ENCODE measurements at places on chromosomes 2 and 18.

DNA sequence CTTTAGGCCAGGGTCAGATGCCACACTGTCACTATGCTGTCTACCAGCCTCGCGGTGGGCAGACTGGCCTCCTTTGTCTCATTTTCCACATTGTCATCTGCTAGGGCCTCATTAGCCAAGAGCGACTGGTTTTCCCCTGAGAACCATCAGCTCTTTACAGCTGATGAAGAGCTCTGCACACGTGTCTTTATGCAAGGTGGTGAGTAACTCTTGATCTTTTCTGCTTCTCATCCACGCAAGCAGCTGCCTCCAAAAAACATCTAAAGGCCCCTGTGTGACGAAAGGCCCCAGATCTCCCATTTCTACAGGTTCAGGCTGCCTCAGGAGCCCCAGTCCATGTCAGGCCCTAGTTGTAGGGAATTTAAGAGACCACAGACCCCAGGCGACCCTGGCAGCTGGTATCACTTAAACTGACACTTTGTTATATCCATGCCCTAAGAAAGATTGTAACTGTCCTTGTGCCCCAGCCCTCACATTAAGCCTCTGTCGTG, 52.9 kb downstream of the DPYSL5 start:
- no peak for DNase-seq

DNA sequence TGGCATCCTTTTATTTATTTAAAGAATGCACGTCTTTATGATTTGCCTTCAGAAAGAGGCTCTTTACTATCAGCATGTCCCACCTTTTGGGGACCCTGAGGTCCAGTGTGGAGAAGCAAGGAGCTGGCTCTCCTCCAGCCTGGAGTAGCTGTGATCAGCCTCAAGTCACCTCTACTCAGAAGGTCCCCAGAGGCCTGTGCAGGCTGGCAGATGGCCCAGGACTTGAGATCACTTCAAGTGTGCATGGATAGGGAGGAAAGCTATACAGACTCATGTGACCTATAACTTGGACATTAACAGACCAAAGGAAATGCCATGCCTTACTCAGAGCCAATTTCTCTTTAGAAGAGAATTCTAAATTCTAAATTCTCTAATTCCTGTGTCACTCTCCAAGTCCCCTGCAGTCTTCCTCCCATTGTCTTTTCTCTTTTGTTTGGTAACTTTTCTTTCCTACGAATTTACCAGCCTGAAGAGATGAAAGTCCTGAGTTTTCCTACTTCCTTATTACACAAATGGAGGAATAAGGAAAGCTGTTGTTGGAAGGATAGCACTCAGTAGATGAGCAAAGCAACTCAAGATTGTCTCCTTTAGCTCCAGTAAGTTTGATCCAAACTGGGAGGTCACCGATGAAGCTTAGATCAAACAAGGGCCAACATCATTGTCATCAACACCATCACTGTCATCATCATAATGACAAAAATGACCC, 163.9 kb downstream of the GFPT1 start:
- peak; percentile 56 for DNase-seq

- no peak for DNase-seq
Observed at GRCh38 chr2:43305517-43305916, 79.1 kb upstream of the ZFP36L2 start.

- DNase-seq: no peak
Observed at GRCh38 chr2:127640082-127641072, 5.6 kb upstream of the GPR17 start.

DNA sequence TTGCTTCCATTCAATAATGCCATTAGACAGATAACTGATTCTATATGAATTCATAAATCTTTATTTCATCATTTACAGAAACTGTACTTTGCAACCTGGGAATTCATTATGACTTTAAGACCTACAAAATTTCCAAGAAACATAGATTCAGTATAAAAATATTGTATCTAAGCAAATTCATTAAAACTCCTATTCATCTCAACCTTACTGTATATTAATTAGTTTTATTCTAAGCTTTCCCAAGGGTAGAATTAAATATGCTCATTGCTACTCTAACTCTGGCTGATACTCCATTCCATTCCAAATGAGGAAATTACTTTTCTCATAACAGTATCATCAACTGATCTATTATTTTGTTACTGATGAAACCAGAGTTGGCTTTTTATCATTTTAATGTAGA, 473.0 kb upstream of the LRRTM4 start:
- no peak for DNase-seq

DNA sequence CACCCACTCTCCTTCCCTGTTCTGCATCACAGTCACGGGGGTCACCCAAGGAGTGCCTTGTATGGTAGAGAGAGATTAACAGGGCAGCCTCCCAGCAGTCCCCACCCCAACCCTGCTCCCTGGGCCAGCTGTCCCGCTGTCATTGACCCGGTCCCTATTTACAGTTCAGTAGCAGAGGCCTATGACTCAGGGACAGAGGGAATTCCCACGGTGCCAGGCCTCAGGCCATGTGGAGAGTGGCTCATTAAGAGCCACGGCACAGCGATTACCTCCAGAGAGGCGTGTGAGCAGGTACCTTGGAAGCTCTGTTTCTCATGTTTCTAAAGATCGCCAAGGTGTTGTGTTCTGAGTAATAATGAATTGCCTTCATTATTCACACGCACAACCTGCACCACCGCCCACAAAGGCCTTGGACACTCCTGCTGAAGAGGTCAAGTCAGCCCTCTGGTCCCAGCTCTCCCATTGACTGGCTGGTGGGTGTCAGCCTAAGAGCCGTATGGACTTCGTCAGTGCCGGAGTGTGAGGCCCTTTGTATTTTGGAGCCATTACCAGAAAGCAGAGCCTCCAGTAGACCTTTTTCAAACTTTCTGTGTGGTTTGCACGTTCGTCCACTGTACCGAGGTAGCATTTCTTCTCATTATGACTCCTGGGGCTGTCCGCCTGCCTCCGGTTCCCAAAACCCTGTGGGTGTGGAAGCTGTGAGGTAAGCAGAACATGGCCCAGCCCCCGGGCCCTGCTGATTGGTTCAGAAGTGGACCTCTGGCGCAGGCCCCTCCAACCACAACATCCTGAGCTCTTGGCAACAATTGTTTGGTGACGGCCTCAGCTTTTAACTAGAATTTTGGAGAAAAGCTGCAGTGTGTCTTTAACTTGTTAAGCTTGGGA, 47.0 kb downstream of the SERTAD2 start:
- no peak for DNase-seq

DNA sequence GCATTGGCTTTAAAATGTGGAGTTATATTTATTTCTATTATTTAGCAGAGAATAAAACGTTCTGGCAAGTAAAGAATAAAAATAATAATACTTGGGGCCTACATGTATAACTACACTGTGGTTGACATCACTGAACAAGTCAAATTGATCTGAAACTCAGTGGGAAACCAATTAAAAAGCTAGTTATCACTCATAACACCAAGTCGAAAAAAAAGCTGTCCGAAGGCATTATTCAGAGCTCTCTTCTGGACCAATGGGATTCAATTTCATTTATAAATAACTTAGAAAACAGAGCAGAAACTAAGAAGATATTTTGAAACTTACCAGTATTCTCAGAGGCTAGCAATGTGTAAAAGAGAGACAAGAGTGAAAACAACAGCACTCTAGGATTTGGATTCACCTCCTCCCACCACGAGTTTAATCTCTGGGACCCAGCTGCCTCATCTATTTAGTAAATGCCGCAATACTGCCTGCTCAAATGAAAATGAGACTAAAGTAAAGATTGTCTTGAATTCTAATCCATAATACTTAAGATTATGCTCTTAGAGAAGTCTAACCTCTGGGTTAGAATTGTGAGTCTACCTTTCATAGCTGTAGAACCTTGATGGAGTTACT, 128.4 kb downstream of the NBAS start:
- DNase-seq: no peak

GRCh38 chr18:58044370-58045241, 580 bp downstream of the NEDD4L start:
- no peak for DNase-seq

DNA sequence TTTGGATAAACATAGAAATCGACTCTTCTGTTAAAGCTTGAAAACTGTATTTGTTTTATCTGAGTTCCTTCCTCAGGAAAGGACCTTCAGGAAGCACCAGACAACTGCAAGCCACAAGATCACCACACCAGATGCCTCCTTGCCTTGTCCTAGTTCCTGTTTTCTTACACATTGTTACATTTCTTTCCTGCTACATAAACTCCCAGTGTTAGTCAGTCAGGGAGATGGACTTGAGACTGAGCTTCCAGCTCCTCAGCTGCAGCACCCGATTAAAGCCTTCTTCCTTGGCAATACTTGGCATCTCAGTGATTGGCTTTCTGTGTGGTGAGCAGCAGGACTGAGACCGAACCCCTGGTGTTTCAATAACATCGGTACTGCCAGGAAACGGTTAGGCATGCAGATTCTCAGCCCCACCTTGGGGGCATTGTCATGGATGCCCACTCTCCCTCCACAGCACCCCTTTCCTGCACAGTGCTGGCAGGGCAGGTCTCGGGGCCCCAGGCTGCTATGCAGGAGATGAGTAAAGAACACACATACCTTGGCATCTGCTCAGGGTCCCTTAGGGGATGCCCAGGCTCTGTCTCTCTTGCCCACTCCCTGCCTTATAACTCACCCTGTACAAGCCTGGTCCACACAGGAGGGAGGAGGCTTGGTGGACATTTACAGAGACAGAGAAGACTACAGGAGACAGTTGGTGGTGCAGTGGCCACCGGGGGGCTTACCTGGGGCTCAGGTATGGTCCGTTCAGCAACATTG, 32.6 kb downstream of the ANKMY1 start:
- DNase-seq: no peak

GRCh38 chr2:82994151-82994550, 1464.9 kb downstream of the SUCLG1 start:
- DNase-seq: no peak

DNA sequence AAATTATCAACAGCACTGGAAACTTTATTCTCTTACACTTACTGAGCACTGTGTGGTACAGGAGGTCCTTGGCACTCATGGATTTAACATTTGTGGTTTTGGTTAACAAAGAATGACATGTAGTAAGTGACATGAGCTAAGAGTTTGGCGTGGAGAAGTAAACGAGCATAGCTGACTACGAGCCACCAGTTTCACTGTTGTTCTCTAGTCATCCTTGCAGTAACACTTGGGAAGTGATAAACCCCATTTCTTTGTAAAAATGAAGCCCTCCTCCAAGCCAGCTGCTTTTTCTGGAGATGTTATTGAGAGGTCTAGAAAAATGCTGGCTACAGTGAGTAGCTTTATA, 32.7 kb downstream of the QPCT start:
- DNase-seq: no peak

DNA sequence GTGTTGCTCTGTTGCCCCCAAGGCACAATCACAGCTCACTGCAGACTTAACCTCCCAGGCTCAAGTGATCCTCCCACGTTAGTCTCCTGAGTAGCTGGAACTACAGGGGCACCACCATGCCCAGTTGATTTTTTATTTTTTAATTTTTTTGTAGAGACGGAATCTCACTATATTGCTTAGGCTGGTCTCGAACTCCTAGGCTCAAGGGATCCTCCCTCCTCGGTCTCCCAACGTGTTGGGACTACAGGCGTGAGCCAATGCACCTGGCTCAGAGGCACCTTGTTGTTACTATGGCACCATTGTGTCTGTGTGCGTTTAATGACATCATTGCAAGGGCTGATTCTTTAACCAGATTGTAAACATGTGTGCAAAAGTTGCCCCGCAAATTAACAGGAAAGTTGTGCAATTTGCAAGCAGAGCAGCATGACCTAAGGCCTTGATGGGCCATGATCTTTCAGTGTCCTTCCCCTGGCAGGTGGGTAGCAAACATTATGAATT, 22.6 kb downstream of the TCF23 start:
- DNase-seq: no peak

DNA sequence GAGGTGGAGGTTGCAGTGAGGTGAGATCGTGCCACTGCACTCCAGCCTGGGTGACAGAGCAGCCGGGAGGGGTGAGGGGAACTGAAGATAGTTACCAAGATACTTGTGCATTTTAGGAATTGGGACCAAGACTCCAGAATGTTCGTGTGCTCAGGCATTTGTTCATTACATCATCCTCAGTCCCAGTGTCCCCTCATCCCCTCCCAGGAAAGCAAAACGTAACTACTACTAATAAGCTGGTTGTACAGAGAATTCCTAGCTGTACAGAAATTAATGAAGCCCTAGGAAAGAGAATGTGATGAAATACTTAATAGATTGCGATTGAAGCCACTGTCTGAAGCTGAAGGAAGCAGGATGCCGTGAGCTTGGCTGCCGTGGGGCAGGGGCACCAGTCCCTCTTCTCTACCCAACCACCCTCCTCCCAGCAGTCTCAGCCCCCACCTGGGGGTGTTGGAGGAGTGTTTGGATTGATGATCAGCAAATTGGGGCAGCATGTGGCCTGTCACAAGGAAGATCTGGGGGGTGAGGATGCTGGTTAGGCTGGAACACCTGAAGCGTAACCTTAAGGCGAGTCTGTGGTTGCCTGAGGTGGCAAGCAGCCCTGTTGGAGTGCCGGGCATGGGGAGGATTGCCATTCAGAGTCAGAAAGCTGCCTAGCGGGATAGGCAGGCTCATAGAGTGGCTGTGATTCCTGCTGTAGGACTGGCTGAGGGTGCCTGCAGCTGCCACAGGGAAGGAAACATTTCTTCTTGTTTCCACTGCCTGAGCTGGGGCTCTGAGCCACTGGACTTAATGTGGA, 140.9 kb downstream of the SH3RF3 start:
- DNase-seq: no peak

GRCh38 chr2:152186262-152186661, 10.7 kb upstream of the STAM2 start:
- DNase-seq: peak; percentile 67

GRCh38 chr18:26634631-26635030, 86.3 kb upstream of the KCTD1 start:
- DNase-seq: no peak

DNA sequence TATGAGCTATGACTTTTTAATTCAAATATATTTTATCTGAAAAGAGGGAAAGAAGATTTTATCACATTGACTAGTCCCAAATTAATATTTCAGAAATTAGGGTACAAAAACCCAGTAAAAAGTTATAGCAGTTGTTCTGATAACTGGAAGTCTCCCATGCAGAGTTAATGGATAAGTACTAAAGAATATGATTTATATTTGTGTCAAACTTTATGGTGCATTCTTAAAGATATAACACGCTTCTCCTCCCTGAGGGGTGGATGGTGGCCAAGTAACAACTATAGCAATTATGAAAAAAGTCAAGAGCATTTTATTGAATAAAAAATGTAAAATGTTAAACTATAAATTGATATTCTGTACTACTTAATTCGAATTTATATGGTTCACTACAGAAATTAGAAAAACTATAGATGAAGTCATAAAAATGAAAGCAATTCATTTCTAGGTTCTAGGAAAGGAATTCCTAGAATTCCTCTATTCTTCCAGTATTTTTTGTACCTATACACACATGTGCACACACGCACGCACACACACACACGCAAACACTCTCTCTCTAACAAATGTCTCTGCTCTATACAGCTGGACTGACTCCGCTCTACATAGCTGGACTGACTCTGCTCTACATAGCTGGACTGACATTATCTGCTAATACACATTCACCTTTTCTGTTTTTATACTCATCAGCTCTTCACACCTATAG, 111.3 kb downstream of the PRELID3A start:
- DNase-seq: no peak

DNA sequence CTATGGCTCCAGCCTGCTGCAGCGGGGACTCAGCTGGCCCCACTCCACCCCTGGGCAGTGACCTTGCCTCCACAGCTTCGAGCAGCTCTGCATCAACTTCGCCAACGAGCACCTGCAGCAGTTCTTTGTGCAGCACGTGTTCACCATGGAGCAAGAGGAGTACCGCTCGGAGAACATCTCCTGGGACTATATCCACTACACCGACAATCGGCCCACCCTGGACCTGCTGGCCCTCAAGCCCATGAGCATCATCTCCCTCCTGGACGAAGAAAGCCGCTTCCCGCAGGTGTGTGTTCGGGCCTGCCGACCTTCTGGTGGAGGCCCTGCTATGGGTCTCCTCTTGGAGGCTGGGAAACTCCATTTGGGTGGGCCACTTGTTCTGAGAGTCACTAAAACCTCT, 48.6 kb downstream of the MYO7B start:
- no peak for DNase-seq

Measured in COLO829 (cell line).